Immature natural killer cell (primary cell): ENCODE measurements at places on chromosomes 16 and 17. TPM values are rescaled to one million over a fixed set of nuclear protein-coding genes. Genes with fewer than 3 reads are reported as not detected.

The PYCARD gene
- polyA plus RNA-seq, result 133 TPM

The CD300LB gene
- 5.5 TPM for polyA plus RNA-seq

The CNGB1 gene
- polyA plus RNA-seq, result not detected

The CRYBA1 gene
- not detected for polyA plus RNA-seq

The NUDT21 gene
- polyA plus RNA-seq, result 76.8 TPM

The MYH13 gene
- polyA plus RNA-seq, result not detected

The TMC8 gene
- polyA plus RNA-seq, result 170 TPM
